Astrocyte (in vitro differentiated cells and primary cell): ENCODE measurements at places on chromosomes 1 and 21.

DNA sequence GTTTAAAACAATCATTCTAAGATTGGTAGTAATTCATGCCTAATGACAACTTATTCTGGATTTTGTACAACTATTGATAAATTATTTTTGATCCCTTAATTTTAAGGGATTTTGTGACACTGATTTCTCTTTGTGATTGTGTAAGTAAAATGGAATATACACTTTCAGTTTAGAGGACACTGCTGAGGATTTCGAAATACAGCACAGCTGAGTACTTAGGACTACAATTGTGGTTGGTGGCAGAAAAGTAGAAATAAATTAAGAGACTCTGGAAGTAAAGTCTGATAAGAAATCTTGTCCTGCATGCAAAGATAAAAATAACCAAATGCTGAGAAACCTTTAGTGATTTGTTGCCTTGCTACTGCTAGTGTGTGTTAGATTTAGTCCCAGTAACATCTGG, 40.0 kb downstream of the TYW3 start:
- DNase-seq = no peak

DNA sequence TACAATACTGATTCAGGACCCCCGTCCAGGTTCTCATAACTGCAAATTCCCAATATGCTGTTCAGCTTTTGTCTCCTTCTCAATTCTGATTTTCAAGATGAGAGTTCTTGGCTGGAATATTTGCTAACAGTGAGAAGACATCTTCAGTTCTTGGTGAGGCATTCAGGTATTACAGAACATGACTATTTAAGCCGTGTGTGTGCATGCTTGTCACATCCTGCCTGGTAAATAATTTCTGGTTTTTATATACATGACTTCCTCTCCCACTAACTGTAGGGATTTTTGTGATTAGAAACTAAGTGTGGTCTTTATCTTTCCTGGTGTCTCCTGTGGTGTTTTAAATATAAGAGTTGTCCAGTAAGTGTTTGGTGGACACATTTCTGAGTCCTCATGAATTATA, 10.2 kb upstream of the SLC19A2 start:
- DNase-seq = no peak

DNA sequence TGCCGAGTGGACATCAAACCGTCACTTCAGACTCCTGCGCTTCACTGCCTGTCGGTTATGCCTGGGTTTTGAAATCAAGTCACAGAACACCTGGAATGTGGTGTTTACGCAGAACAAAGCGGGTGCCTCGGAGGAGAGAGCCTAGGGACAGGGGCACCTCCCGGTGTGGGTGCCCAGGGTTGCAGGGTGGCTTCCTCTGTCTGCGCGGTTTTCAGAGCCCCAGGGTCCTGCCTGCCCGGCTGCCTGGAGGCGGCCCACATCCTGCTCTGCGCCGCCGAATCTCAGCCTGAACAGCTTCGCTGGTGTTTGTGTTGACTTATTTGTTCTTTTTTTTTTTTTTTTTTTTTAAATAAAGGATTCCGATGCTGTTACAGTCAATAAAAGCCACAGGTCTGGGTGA, 113.5 kb upstream of the COL6A1 start:
- DNase-seq = no peak

- no peak for DNase-seq
Measured at GRCh38 chr1:53343831-53344668, 16.2 kb upstream of the LRP8 start.

DNA sequence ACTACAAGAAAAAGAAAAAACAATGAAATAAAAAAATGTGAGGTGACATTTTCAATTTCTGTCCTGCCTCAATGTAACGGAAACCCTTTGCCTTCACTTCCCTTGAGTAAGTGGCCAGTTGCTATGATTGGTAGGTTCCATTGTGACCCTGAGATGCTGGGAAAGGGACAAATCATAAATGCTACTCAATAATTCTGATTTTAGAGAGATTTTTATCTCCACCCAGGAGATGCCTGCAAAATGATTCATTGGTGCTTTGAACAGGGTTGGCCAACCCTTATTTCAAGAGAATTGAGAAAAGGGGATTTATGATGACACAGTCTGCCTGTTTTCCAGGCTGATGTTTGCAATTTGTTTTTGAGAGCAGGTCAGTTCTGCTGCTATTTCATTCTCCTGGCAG, 22.5 kb downstream of the XCL1 start:
- no peak for DNase-seq

DNA sequence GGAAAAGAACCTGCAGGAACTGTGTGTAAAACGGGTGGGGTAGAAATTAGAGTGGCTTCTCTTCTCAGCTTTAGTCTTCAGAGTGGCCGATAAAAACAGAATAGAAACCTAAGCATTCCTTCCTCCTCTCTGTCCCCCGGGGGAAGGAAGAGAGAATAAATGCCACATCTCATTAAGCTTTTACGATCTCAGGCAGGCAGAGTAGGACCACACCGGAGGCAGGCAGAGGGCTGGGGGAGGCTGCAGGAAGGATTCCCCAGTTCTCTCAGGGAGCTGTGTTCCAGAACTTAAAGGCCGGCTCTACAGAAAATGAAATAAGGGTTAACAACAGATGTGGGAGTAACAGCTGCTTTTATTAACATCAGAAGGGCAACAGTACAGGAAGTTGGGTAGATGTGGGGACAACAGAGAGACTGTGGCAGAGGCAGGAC, 24.5 kb upstream of the MEF2D start:
- DNase-seq = no peak

DNA sequence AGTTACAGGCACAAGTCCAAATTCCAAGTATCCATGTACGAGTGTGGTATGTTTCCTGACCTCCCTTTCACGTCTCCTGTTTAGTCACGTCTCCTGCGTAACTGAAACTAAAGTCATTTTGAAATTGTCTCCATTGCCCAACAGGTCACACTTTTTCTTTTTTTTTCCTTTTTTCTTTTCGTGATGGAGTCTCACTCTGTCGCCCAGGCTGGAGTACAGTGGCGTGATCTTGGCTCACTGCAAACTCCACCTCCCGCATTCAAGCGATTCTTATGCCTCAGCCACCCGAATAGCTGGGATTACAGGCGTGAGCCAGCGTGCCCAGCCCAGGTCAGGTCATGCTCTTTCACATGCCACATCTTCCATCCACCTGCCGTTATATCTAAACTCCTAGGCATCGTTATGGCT, 38.2 kb downstream of the L1TD1 start:
- DNase-seq = no peak

DNA sequence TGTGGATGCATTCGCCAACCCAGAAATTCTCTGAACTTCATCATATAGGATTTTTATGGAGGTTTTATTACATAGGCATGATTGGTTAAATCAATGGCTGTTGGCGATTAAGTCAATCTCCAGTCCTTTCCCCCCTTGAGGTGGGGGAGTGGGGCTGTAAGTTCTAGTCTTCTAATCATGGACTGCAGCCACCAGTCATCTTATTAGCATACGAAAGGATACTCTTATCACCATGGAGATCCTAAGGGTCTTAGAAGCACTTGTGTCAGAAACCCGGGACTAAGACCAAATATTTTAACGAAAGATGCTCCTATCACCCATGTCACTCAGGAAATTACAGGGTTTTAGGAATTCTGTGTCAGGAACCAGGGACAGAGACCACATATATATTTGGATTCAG, 36.3 kb downstream of the SDCCAG8 start:
- DNase-seq = no peak

- DNase-seq = no peak
Measured at GRCh38 chr1:36493524-36493923, 10.8 kb upstream of the CSF3R start.

- DNase-seq = no peak
Measured at GRCh38 chr1:202811296-202812175, 782 bp downstream of the PCAT6 start.

DNA sequence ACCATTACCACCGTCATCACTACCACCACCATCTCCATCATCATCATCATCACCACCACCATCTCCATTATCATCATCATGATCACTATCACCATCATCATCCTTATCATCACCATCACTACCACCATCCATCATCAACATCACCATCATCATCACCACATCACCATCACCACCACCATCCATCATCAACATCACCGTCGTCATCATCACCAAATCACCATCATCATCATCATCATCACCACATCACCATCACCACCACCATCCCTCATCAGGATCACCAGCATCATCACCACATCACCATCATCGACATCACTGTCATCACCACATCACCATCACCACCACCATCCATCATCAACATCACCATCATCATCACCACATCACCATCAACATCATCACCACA, 203.0 kb upstream of the VAMP3 start:
- DNase-seq = no peak

GRCh38 chr1:50620680-50621329, 197.6 kb upstream of the DMRTA2 start:
- peak; percentile 40 for DNase-seq

- DNase-seq = no peak
Measured at GRCh38 chr1:41038110-41038509, 16.6 kb upstream of the SLFNL1 start.

DNA sequence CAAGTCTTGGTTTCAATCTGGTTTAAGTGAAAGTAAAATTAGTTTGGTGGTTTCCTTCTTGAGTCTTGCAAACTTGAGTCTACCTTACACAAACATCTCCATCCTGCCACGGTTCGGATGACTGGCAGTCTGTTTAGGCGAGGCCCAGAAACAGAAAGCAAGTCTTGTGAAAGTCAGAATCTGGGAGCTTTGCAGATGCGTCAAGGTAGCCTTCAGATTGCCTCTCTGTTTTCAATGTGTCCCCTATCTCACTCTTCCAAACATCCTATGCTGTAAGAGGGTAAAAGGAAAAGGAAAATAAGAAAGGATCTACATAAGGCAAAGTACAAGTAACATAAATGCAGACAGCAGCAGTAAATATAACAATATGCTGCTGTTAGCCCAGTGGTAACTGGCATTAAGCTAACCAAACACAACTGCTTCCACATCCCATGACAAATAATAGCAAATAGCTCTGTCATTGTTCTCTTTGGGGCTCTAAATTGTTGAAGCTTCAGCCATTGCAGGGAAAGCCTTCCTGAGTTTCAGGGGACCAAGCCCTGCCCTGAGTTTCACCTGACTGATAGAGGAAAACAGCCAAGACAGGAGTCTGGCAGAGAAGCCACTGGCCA, 26.2 kb upstream of the C1orf105 start:
- no peak for DNase-seq

DNA sequence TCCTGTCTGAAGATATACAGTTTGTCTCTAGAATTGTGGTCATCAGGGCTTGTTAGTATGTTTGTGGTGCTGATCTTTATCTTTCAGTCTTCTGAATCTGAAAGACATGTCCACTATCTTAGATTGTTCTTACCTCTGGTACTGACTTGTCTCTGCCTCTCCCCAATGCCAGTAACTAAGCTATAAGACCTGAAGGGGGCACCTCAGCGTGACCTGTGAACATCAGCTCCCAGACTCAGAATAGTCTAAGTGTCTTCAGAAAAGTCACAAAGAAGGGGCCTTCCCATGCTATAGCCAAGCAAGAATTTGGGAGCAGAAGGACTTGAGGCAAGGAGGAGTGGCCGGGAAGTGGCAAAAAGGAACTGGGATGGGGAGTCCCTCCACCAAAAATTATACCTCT, 178.1 kb downstream of the NTNG1 start:
- DNase-seq = no peak

DNA sequence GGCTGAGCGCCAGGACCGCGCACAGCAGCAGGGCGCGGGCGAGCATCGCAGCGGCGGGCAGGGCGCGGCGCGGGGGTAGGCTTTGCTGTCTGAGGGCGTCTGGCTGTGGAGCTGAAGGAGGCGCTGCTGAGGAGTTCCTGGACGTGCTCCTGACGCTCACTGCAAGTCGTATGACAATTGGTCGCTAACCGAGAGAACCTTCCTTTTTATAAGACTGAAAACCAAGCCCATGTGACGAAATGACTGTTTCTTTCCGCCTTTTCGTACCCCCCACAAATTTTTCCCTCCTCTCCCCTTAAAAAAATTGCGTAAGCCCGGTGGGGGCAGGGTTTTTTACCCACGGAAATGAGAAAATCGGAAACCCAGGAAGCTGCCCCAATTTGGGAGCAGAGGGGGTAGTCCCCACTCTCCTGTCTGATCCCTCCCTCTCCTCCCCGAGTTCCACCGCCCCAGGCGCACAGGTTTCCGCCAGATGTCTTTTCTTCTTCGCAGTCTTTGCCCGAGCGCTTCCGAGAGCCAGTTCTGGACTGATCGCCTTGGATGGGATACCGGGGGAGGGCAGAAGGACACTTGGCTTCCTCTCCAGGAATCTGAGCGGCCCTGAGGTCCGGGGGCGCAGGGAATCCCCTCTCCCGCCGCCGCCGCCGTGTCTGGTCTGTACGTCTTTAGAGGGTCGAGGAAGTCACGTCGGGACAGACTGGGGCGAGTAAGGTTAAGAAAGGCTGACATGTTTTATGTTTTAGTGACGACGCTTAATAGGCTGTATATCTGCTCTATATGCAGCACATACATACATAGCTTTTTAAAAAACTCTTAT, at the start of gene PTGS2:
Gene PTGS2 (minus strand): TSS at position 179 of the 817 bp plus-strand sequence. CDS start 133 bp downstream, at position 46.
- DNase-seq = peak; percentile 93

GRCh38 chr1:7572654-7573152, 198.4 kb upstream of the VAMP3 start:
- DNase-seq = no peak

DNA sequence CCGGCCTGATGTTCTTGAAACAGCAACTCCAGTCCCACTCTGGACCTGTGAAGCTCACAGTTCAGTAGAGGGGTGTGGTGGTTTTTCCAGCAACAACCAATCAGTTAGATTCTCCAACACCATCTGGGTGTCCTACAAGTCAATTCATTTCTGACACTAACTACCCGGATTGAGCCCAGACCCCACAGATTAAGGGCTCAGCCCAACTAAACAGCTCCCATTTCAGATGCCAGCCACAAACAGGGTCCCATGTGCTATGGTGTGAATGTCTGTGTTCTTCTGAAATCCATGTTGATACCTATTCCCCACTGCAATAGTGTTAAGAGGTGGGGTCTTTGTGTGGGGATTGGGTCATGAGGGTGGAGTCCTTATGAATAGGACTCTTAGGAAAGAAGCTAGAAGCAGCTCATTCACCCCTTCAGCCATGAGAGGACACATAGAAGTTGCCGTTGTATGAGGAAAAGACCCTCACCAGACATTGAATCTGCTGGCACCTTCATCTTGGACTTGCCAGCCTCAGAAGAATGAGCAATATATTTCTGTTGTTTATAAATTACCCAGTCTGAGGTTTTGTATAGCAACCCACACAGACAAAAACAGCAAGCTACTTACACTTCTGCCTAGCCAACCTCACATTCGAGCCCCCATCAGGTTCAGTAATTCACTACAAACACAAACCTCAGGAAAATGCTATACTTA, 53.6 kb downstream of the IRF2BP2 start:
- no peak for DNase-seq

- peak; percentile 70 for DNase-seq
Measured at GRCh38 chr1:219639876-219640577, 27.1 kb upstream of the ZC3H11B start.

- DNase-seq = no peak
Measured at GRCh38 chr1:243280571-243281129, 24.8 kb downstream of the SDCCAG8 start.

DNA sequence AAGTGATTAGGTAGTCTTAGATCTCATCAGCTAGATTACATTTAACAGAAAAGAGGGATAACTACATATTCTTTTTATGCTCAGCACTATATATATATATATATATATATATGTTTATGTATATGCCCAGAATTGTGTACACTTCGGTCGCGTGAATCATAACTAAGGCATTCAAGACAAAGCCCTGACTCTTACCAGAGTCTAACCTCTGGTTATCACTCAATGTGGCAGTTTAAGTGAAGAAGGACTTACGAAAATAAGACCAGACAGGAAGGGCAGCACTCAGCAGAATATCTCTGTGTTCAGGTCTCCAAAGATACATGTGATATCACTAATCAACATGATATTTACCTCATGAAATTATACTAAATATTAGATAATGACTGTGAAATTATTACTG, 1326.7 kb downstream of the MRPL39 start:
- DNase-seq = no peak
